ENCODE measurements at places on chromosomes 1 and 21.

GRCh38 chr1:197195100-197195499 is 48.6 kb upstream of the ASPM start:
- no peak for DNase-seq

- no peak for DNase-seq
Observed at GRCh38 chr1:51276286-51276685, 40.2 kb downstream of the RNF11 start.

- no peak for DNase-seq
Observed at GRCh38 chr1:15915991-15916390, 59.9 kb downstream of the ZBTB17 start.

GRCh38 chr1:246106342-246106763 is 400.7 kb downstream of the SMYD3 start:
- no peak for DNase-seq

DNA sequence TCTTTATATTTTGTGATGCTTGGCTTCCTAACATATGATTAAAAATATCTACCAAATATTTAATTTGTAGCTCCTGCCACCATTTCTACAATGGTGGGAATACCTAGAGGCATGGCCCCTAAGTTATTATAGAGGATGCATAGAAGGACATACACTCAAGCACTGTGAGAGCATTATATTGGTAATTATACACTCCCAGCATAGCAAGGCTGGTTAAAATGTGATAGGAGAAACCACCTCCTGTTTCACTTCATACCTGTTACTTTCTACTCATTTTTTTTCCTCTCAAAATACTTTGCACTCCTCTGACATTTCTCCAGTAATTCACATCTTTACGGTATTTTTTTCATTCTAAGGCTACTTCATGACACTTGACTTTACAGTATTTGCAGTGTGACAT is 92.9 kb downstream of the HS2ST1 start:
- no peak for DNase-seq

Measured in activated T-cell treated with anti-CD3 and anti-CD28 coated beads for 4 hours (primary cell).